ENCODE measurements at places on chromosomes 2 and 18.

GRCh38 chr2:167732326-167732725 lies 515.1 kb downstream of the STK39 start:
- DNase-seq, result no peak

- DNase-seq, result no peak
These were observed 89.7 kb downstream of the AFF3 start for GRCh38 chr2:100052650-100053049.

GRCh38 chr18:76169733-76170132 lies 325.3 kb downstream of the ZNF516 start:
- DNase-seq, result no peak

GRCh38 chr2:177239932-177240630 lies 24.4 kb downstream of the NFE2L2 start:
- peak; percentile 24 for DNase-seq

GRCh38 chr2:105809097-105809473 lies 64.4 kb downstream of the NCK2 start:
- no peak for DNase-seq

- no peak for DNase-seq
These were observed 140.0 kb upstream of the ST6GAL2 start for GRCh38 chr2:107025869-107026380.

DNA sequence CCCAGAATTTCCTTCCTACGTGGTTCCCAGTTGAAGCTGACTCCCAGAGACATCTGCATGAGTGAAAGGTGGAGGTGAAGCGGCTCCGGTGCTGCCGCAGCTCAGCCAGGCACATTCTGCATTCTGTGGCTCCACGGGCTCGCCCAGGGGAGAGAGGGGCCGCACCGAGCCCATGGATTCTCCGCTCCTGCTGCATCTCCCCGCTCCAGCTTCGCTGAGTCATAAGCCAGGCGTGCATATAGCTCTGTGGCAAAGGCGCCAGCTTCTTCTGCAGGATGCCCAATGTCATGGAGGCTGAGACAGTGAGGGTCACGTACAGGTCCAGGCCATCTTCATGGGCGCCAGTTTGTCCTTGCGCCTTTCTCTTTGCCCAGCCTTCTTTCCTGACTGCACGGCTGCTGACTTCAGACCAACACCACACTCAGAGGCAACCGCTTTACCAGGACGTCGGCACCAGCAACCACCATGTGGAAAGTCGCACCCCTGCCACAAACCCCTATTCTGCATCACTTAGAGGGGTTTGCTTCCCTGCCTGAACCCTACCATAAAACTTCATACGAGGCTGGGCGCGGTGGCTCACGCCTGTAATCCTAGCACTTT lies 215.7 kb downstream of the MGAT5 start:
- no peak for DNase-seq

GRCh38 chr18:47931718-47932103 lies 1.3 kb upstream of the SMAD2 start:
- peak; percentile 50 for DNase-seq

DNA sequence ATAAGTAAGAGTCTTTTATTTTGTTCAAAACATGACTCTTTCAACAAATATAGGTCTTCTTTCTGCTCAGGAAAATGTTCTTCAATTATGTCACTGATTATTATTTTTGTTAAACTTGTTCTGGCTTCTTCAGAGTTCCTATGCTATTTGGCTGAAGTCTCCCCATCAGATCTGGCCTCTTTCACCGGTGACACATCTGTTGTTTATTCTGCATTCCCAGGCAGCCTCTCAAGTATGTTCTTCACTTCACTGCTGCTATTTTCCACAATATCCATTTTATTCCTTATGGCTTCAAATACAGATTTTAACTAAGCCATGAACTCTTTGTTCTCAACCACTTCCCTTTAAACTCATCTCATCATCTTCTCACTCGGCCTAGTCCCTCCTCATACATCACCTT lies 45.7 kb downstream of the HDAC4 start:
- DNase-seq, result no peak

DNA sequence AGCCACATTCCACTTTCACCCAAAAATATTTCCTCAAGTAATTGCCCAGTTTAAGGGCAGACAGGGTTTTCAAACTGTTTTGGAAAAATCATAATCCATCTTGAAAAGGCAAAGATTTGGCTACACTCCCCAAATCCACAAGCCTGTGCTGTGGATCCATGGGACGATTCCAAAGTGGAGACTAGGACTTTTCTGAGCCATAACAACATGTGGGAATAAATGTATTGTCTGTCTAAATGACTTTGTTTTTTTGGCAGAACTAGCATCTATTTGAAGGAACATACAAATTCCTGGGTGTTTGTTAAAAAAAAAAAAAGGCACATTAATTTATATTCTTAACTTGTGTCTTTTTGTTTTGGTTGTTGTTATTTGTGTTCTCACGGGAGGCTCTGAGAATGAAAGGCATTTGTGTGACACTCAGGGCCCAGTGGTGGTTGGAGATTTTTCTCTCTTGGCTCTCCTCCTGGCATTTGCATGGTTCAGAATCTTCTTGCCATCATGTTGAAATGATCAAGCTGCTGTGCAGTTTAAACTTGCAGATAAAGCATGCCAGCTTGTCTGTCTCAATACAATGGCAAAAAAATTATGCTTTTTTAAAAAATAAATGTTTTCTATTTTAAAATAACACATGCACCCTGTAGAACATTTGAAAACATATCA lies 277.4 kb downstream of the EN1 start:
- no peak for DNase-seq

- DNase-seq, result no peak
These were observed 48.5 kb upstream of the SLC3A1 start for GRCh38 chr2:44226753-44227152.

DNA sequence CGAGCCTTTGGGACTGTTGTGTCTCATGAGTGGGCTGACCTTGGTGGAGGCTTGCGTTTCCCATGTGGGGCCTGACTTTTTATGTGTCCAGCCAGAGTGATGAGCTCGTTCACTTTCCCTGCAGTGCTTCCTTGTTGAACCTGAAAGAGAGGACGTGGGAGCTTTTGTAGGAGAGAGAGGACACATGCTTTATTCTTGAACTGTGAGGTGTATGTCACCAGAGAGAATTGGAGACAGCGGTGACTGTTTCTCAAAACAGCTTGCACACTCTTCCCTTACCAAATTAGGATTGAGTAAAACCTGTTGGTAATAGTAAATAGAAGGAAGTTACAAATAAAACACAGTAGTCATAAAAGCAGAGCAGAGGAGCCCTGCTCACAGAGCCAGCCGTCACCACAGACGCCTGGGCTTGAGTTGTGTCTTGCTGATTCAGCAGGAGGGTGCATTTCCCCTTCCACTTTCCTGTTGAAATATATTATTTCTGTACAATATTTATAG lies 60.7 kb downstream of the INPP4A start:
- no peak for DNase-seq

DNA sequence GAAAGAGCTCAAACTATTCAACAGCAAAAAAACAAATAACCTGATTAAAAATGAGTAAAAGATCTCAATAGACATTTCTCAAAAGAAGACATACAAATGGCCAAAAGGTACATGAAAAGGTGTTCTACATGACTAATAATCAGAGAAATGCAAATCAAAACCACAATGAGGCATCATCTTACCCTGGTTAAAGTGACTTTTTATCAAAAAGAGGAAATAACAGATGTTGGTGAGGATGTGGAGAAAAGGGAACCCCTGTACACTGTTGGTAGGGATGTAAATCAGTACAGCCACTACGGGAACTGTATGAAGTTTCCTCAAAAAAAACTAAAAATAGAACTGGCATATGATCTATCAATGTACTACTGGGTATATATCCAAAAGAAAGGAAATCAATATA lies 39.8 kb upstream of the TMEM163 start:
- DNase-seq, result no peak

DNA sequence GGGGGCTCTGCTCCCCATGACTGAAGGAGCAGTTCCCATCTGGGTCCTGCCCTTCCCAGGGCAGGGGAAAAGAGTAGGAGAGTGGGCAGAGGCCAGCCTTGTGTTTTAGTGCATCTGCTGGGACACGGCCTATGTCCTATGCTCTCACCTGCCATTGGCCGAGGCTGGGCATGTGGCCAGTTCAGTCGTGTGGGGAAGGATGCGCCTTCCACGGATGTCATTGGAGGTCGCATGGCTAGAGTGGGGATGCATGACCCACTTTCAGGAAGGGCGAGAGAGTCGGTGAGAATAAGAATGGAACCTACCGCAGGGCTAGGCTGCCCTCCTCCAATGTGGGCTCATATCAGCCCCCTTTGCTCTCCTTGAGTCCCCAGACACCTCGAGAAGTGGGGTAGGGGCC lies 70.9 kb upstream of the HAAO start:
- no peak for DNase-seq

GRCh38 chr2:210199186-210199765 lies 26.0 kb downstream of the ACADL start:
- peak; percentile 37 for DNase-seq

DNA sequence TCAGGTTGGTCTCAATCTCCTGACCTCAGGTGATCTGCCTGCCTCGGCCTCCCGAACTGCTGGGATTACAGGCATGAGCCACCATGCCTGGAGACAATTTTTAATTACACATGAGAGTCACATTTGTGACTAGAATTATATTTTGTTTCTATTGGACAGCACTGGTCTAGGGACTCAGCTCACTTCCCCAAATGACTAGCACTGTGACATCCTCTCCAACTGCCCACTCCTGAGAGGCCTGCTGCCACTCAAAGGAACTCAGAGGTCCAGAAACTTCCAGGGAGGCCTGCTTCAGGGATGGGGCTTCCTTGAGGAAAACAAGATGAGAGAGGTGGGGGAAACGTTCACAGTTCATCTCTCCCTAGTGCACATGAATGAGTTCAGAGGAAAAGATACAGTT lies 29.5 kb downstream of the TMEM163 start:
- DNase-seq, result no peak
